ENCODE measurements at places on chromosomes 11 and 22.

DNA sequence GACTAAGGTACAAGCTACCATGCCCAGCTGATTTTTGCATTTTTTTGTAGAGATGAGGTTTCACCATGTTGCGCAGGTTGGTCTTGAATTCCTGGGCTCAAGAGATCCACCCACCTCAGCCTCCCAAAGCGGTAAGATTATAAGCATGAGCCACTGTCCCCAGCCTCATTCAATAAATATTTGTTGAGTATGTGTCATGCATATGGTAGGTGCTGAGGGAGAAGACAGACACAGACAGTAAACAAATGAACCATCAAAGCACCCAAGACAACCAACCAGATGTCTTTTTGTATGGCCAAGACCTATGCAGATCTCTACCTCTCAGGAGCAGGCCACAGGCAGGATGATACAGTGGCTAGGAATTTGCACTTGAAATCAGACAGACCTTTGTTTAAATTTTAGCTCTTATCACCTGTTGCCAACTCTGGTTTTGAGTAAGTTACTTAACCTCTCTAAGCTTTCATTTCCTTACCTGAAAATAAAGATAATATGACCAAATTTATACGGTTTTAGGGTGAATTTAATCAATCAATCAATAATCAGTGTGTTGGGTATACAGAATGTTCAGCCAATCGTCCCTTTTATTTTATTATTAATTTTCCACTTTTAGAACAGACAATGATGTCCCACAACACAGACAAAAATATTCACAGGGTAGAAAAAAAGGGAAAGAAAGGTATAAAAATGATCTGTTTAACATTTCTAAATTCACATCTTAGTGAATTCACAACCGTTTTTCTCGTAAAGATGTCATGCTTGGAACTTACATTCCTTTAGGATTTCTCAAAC lies 128.2 kb downstream of the SGSM3 start:
- DNase-seq = no peak

- no peak for DNase-seq
These were observed 325.9 kb downstream of the MIAT start for GRCh38 chr22:26983311-26983710.

GRCh38 chr11:43573233-43573632 lies 107.3 kb upstream of the HSD17B12 start:
- DNase-seq = no peak

DNA sequence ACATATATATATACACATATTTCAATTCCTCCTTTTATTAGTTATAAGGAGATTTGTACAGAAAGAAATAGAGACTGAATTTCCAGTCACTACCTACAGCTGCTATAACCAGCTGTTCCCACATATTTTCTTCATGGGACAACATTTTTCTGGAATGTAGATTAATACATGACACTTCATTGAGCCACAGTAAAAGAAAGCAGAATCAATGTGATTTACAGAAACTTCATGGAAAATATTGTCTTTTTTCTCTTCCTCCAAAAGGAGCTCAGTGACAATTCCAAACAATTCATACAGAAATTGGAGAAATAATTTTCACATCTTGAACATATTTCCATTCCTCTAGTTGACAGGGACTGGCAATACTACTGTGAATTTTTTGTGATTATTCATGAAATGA lies 249.2 kb downstream of the DLG2 start:
- no peak for DNase-seq

DNA sequence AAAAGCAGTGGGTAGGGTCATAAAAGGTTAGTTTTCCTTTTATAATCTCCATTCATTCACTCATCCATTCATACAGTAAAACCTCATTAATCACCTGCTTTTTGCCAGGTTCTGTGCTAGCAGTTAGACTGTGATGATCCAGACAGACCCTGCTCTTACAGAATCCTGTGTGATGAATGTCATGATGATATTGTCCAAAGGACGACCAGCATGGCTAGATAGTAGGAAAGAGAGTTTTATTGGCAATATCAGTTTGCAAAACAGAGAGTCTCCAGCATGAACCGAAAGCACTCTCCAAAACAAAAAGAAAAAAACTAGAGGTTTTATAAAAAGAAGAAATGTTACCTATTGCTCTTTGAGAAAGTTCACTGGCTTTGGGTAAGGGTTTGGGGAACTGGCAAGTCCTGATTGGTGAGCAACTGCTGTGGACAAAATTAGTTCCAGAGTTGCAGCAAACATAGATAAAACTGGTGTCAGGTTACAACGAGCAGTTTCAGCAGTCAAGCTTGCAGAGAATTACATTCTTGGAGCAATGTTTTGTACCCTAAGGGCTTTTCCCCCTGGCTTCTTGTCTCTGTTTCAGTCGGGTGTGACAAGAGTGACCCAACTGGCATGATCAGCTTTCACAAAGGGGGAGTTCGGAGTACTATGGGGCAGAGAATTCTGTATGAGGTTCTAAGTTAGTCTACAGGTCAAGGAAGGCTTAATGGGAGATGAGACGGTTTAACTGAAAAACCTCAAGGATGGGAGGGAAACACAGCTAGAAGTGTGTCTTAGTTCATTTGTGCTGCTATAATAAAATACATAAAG lies 58.3 kb downstream of the HSD17B12 start:
- DNase-seq = no peak

GRCh38 chr11:68025047-68025446 lies 5.4 kb upstream of the NDUFS8 start:
- DNase-seq = no peak

DNA sequence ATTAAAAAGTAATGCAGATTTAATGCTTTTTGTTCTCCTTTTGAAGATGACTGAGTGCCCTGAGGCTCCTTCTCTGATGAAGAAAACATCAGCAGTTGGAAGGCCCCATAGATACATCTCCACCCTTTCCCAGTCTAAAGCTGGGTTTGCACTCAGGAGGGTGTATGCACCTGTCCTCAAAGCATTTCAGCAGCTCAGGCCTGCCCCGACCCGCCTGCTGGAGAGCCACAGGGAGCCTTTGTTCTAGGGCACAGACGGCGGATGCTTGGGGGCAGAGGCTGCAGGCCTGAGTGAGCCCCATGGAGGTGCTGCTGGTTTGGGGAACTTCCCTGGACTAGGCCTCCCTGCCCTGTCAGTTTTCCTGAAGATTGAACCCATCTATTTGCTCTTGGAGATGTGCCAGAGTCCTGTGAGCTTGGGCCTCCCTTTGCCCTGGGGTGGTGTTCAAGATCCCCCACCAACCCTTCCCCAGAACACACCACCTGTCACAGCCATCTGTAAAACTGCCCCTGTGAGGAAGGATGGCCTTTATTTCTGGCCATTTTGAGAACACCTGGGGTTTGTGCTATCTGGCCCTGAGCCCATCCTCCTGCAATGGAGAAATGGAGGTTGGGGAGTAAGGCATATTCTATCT lies 160.0 kb downstream of the NAV2 start:
- DNase-seq = no peak

GRCh38 chr22:36328635-36329253 lies 59.0 kb downstream of the MYH9 start:
- no peak for DNase-seq

DNA sequence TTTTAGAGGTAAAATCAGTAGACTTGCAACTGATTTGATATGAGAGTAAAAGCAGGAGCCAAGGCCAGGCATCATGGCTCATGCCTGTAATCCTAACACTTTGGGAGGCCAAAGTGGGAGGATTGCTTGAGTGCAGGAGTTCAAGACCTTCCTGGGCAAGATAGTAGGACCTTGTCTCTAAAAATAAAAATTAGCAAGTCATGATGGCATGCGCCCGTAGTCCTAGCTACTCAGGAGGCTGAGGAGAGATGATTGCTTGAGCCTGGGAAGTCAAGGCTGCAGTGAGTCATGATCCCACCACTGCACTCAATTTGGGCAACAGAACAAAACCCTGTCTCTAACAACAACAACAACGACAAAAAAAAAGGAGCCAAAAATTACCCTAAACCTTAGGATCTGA lies 13.5 kb downstream of the SGSM3 start:
- DNase-seq = no peak
